Smooth muscle cell of trachea (primary cell): ENCODE measurements at places on chromosomes 7 and 10. TPM values are rescaled to one million over a fixed set of nuclear protein-coding genes. Genes with fewer than 3 reads are reported as not detected.

FFAR4 gene
- total RNA-seq, result not detected in 2 replicates

VGF gene
- total RNA-seq, result 0.83 and 0.87 TPM in 2 replicates

H2BK1 gene
- total RNA-seq, result not detected in 2 replicates

CPA2 gene
- total RNA-seq, result not detected in 2 replicates

PAPSS2 gene
- total RNA-seq, result 114 and 149 TPM in 2 replicates

ADAM8 gene
- 1.2 and 2.9 TPM in 2 replicates for total RNA-seq

OR6B1 gene
- not detected in 2 replicates for total RNA-seq

COBL gene
- under 0.01 TPM in 1 of 2 replicates, not detected in the other for total RNA-seq

RSPH10B2 gene
- total RNA-seq, result under 0.01 and 0.66 TPM in 2 replicates
